ENCODE measurements at places on chromosomes 16 and 17.
A peak's percentile ranks its signal among the peaks of the same experiment; 100 is the strongest.

DNA sequence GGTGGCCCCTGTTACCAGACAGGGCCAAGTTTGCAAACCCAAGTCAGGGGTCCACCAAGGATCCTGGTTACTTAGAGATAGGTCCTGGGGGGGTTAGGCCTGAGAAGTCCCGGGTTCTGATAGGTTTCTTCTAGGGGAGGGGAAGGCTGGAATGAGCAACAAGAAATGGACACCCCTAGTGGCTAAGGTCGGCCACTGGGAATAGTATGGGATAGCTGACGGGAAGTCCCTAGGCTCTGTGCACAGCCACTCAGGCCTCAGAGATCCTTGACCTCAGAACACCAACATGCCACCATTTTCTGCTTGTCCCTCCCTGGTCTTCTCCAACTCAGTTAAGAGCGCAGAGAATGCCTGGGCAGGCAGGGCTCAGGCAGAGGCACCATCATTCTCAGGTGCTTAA, 13.4 kb downstream of the TK2 start:
- DNase-seq = no peak

- DNase-seq = no peak
These were observed 1.9 kb upstream of the DNASE1 start for GRCh38 chr16:3652373-3653195.

- peak; percentile 75 for DNase-seq
These were observed 16.5 kb downstream of the CCDC102A start for GRCh38 chr16:57519796-57520360.

DNA sequence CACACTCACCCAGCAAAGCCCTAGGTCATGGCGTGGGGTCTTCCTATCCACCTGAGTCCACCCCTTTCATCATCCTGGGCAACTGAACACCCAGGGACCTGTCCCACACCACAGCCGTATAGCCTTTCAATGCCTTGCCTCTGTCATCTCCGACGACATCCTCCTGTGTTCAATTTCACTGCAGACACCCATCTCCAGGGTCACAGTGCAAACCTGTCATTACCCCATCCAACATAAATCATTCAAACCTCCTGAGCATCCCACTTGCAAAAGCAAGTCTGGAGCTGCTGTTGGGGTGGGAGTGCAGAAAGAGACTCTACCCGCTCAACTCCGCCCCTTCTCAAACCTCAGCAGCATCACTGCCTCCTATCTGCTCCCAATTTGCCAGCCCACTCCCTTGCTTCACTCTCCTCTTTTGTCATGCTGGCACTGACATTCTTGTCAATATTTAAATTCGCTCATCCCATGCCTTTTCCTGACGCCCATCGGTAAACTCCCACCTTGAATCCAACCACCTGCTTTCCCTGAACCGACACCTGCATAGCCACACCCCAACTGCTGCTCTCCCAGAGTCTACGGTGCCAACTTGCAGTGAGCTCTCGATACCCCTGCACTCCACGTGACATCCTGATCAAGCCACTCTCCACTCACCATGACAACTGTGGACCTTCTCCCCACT, 37.0 kb downstream of the MARF1 start:
- DNase-seq = no peak

DNA sequence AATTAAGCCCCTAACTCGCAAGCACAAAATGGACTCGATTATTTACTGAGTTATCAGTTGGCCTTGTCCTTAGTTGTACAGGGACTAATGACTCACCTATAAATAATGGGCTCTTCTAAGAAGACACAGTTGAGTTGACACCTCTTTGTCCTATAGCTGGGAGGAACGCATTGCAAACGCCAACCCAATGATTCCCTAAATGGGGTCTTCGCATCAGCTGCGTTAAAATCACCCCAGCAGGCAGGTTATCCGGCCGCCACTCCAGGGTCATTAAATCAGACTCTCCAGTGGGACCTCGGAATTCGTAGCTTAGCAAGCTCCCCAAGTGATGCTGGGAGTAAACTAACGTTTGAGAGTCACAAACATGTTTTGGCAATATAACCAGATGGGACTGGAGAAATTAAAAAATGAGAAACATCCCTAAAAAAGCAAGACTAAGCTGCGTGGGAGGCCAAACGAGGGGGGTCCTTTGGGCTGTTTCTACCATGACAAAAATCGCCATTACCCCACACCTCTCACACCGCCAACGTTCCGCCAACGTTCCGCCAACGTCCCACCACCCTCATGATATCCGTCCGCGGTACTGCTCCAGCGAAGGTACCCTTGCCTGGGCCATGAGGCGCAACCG, 932 bp upstream of the NFE2L1 start:
- DNase-seq = no peak

DNA sequence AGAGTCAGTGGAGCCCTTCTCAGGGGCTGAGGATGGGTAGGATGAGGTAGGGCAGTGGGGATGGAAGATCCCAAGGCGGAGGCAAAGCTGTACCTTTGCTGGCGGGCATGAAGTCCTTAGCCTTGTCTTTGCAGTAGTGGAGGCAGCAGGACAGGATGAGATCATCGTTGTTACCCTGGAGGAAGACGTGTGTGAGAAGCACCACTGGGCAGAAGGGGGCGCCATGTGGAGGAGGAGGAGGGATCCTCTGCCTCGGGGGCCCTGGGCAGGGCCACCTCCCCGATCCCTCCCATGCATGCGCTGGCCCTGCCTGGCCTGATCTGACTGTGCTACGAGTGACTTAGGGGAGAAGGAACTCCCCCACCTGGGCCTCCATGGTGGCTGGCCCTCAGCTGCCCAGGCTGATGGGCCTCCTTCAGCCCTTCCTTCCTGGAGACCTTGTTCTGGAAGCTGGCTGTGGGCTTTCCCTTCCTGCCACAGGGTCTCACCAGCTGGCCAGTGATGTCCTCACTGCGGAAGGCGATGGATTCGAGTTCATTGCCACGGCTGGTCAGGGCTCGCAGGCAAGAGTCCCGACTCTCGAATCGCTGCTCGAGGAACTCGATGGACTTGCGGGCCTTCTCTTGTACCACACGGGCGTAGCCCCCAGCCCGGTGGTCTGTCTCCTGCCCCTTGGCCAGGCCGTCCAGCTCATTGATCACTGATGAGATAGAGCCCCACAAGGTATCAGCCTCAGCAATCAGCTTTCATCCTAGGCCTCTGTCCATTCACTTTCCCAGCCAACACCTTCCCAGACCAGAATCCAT, 10.3 kb downstream of the HIC1 start:
- DNase-seq = peak; percentile 61

DNA sequence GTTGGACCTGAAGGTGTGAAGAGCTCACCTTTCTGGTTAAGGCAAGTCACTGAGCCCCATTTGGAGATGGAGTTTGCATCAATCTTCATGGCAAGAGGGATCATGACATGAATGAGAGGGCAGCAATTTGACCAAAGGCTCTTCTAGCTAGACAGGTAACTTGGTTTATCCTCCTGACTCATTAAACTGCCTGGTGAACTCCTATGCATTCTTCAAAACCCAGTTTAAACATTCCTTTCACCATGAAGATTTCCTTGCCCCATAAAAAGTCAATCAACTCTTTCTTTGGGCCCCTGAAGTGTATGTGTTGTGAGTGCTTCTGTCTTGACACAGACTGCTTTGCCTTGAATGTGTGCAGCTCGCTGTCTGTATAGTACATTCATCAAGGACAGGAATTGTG, 120.0 kb upstream of the FOXF1 start:
- DNase-seq = no peak

Measured in stimulated activated CD4-positive, alpha-beta T cell treated with anti-CD3 and anti-CD28 coated beads, Interleukin-12 subunit alpha, Interleukin-12 subunit beta, amount 100 ng/mL, for 24 hours (primary cell).